COLO829 (cell line): ENCODE measurements at places on chromosomes 5 and 9.
A peak's percentile ranks its signal among the peaks of the same experiment; 100 is the strongest.

- no peak for DNase-seq
Measured at GRCh38 chr5:100469767-100470166, 65.4 kb upstream of the FAM174A start.

- DNase-seq = no peak
Measured at GRCh38 chr9:33082128-33082527, 5.7 kb upstream of the SMU1 start.

DNA sequence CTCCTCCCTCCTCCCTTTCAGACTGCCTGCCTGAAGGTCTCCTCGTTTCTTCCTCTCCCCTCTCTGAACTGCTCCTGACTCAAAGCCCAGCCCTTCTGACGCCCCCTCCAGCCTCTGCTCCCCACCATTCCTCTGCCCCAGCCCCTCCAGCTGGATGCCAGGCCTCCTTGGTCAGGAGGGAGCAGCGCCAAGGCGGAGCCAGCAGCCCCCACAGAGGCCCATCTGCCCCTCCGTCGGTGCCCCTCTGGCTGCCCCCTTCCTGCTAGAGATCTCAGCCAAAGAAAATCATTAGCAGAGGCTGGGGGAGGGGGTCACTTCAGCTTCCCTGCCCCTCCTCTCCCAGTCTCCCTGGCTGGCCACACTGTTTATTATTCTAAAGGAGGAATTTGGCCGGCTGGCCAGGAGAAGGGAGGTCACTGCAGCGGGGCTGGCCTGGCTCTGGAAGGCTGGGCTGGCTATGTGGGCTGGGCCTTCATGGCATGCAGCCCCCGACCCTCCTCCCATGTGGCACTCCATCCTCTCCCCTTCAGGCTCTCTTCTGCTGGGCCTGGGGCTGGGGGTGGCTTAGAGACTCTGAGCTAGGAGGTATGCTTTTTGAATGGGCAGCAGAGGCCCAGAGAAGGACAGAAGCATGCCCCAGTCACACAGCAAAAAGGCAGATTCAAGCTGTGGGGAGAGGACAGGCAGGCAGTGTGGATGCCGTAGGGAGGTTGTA is 16.9 kb downstream of the PDGFRB start:
- no peak for DNase-seq

DNA sequence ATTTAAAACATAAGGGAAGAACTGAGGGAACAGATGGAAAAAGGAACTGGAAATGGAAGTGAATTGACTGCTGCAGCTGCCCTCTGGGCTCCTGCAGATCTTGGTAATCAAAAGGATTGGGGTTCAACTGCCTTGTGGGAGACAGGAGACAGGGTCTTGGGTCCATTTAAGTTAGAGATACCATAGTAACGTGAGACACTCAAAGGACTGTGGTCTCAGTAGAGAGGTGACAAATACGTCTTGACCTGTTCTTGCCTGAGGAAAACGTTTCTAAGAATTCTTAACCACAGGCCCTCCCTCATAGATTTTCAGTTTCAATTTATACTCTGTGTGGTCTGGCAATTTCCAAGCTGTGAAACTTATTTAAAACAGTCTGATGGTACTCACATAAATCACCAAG is 100.8 kb upstream of the DHFR start:
- no peak for DNase-seq

DNA sequence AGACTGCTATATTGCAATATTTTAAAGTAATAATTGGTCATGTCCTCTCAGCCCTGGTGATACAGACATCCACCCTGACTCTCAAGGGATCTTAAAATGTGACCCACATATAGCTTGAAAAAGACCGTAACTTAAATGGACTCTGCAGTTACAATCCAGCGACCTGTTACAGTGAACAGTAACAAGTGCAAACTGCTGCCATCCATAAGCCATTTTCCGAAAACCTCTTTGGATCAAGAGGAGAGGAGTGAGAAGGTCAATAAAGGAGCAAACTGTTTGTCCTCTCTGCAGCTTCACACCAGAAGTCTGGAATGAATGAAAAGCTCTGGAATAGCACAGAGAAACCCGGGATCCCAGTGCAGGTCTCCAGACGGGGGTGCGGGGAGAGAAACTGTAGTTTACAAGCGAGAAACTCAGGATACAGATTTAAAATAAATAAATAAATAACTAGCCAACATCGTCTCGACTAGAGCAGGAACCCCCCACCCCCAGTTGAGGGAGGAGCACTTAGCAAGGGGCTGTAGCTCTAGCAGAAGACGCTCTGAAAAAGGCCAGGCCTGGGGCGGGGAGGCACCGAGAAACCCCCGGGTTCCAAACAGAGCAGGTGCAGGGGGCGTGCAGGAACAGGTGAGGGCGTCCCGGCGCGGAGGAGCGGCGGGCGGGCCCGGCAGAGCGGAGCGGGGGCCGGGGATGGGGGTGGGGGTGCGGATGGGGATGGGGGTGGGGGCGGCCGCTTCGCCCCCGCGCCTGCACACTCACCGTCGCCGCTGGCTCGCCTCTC is 572 bp downstream of the ZDHHC21 start:
- DNase-seq = no peak

DNA sequence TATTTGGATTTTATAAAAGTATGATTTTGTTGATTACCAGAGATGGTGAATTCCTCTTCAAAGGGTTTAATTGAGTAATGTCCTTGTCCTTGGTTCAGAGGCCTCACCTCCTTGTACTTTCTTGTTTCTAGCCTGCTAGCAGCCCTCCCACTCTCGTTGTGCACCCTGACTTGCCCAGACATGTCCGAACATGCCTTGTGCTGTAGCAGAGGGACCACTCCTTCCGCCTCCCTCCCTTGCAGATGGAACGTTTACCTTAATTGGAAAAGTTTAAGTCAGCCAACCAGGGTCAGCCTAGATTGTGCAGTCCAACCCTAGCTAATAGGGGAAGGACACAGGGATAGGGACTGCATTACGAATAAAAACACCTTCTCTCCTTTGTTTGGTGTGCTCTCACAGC is 406.9 kb upstream of the NMUR2 start:
- DNase-seq = no peak

GRCh38 chr5:39371367-39371635 is 7.0 kb upstream of the C9 start:
- DNase-seq = no peak

GRCh38 chr5:96245140-96246091 is 187.6 kb downstream of the PCSK1 start:
- no peak for DNase-seq

GRCh38 chr5:96868603-96869371 is 7.5 kb upstream of the ERAP2 start:
- peak; percentile 47 for DNase-seq

DNA sequence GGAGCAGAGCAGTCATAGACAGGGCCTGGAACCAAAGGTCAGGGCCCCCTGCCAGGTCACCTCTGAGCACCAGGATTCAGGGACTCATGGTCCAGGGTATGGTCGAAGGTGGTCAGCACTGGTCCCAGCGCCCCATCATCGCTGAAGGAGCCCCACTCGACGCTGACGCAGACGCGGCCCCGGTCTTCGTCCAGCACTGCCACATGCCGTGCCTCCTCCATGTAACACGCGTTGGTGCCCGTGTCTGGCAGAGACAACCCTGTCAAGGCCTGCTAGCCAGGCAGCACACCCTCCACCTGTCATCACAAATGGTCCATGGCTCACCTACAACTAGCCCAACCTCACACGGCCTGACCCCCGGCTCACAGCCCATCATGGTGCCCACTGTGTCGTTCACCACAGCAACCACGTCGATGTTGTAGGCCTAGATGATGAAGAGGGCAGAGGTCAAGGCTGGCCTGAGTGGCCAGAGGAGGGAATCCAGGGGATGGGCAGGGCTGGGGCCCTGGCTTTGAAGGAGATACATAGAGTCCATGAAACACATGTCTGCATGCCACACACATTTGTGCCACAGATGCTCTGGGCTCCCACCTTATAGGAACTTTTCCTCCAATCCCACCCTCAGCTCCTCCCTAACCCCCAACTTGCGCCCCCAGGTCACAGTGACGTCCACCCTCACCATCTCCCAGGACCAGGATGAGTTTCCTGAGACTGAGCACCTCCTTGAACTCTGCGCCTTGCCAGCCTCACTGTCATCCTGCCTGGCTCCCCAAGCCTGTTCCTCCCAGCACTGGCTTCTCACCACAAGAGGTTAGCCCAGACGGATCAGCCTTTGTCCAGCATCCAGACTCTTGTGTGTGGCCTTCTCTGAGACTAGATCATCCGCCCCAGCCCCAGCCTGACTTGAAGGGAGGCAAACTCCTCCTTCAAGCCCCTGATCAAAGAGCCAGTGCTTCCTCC is 9.5 kb downstream of the HK3 start:
- no peak for DNase-seq

DNA sequence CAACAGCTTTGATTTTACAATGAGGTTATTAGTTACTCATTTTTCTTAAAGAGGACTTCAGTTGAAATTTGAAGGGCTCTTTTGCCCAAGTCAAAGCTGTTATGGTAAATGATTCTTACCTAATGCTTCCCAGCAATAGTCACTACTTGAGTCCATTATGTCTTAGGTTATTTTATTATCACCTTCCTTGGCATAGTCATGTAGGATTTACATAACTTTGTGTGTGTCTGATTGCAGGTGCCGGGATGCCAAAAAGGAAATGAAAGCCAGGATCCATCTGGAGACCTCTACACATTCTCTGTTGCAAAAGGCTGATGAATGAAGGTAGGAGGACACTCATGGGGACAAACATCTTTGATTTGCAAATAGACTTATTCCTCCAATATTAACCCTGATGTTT is 38.8 kb upstream of the PLPPR1 start:
- DNase-seq = no peak

- DNase-seq = no peak
Measured at GRCh38 chr9:81622471-81623255, 66.7 kb downstream of the TLE1 start.

- DNase-seq = no peak
Measured at GRCh38 chr9:70395652-70396051, 18.8 kb downstream of the KLF9 start.

DNA sequence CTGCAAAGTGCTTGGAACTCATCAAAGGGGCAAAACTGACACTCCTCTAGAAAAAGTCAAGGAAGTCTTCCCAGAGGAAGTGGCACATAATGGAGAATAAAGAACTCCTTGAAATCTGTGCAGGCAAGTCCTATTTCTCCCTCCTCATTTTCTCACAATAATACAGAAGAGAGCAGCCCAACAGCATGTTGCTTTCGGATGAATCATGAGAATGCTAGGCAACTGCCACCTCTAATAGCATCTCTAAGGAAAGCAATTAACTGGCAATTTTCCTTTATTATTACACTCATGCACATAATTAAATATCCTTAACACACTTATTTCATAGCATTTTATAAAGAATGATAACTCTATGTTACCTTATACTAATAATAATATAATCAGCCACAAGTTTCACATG is 122.2 kb upstream of the PTGER4 start:
- DNase-seq = no peak

GRCh38 chr5:132497488-132497997 is 7.0 kb upstream of the IRF1 start:
- peak; percentile 77 for DNase-seq

- DNase-seq = no peak
Measured at GRCh38 chr9:135083241-135083810, 4.1 kb upstream of the OLFM1 start.

DNA sequence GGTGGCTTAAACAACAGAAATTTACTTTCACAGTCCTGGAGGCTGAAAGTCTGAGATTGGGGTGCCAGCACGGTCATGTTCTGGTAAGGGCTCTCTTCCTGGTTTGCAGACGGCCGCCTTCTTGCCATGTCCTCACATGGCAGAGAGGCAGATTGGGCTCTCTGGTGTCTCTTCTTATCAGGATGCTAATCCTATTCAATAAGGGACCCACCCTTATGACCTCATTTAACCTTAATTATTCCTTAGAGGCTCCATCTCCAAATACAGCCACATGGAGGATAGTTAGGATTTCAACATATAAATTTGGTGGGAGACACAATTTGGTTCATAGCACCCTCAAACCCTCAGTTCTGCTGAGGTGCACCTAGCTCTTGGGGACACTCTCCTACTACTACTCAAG is 180.4 kb downstream of the DAB2IP start:
- no peak for DNase-seq

DNA sequence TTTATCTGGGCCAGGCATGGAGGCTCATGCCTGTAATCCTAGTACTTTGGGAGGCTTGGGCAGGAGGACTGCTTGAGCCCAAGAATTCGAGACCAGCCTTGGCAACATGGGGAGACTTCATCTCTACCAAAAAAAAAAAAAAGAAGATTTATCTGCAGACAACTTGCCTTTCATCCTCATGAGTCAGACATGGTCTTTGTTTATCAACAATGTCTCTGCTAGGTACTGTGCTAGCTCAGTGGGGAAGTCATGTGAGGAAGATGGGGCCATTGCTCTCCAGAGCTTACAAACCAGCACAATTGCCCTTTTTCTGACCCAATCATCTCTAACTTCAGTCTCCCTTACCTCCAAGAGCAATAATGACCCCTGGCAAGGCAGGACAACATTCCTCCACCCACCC is 1.6 kb downstream of the URM1 start:
- peak; percentile 78 for DNase-seq

DNA sequence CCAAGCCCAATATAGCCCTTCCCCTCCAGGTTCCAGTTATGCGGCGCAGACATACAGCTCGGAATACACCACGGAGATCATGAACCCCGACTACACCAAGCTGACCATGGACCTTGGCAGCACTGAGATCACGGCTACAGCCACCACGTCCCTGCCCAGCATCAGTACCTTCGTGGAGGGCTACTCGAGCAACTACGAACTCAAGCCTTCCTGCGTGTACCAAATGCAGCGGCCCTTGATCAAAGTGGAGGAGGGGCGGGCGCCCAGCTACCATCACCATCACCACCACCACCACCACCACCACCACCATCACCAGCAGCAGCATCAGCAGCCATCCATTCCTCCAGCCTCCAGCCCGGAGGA is 6.3 kb downstream of the NR4A3 start:
- no peak for DNase-seq

- no peak for DNase-seq
Measured at GRCh38 chr5:141880961-141881801, 3.0 kb upstream of the PCDH1 start.

DNA sequence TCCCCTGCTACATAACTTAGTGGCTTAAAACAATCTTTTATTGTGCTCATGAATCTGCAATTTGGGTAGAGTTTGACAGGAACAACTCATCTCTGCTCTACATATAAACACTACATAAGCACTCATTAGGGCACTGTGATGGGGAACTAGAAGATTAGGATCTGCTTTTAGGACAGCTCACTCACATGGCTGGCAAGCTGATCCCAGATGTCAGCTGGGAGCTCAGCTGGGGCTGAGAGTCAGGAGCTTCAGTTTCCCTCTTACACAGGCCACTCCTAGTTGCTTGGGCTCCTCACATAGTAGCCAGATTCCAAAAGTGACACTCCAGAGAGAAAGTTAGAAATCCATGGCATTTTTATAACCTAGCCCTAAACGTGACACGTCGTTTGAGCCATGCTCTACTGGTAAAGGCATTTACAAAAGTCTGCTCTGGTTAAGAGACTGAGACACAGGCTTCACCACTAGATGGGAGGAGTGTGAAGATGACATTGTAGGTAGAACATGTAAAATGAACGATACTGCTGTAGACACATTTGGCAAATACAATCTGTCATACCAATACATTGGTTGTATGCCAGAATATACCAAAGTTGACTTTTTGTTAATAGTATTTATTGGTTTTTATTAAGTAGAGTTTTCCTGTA is 23.6 kb downstream of the SCAI start:
- DNase-seq = no peak
